ENCODE measurements at places on chromosomes 13 and 19.

DNA sequence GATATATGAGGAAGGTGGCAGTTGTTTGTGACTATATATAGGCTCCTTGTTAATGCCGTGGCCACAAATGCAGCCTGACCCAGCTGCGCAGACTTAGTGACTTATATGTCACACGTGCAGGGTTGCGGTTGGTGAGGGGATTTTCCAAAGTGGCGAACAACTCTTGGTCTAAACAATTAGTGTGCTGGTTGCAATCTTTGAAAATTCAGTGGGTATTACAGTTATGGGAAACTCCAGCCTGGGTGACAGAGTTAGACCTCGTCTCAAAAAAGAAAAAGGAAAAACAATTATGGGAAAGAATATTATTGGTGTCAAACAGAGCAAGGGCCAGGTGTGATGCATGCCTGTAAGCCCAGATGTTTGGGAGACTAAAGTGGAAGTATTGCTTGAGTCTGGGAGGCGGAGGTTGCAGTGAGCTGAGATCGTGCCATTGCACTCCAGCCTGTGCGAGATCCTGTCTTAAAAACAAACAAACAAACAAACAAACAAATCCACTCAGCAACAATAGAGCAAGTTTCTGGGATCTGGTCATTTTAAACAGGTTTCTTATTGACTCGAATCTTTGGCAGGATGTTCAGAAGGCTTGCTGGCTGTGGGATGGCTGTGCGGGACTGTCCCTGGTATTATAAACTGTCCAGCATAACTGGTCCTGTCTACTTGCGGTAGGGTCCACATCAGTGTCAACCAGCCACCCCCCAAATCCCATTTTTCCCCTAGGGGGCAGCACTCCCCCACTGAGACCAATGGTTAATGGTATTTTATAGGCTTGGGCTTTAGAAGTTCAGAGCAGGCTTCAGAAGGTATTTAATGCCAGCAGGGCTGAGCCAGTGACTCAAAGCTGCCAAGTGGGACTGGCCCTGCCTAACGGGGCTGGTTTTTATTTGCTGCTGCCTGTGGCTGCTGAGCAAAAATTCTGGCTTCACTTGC lies 15.4 kb downstream of the RELB start:
- peak; percentile 90 for DNase-seq

DNA sequence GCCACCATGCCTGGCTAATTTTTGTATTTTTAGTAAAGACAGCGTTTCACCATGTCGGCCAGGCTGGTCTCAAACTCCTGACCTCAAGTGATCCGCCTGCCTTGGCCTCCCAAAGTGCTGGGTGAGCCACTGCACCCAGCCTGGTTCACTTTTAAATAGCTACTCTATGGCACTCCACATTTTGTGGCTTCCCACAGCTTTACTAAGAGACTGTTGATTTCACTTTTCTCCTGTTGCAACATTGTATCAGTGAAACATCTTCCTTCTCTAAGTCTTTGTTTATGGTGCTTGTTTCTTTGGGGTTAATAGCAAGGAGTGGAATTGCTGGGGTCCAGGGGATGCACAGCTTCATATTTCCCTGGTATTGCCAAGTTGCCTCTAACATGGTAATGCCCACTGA lies 12.3 kb downstream of the TMEM38A start:
- no peak for DNase-seq

GRCh38 chr13:98236197-98236596 lies 59.1 kb upstream of the RNF113B start:
- no peak for DNase-seq

- no peak for DNase-seq
Observed at GRCh38 chr13:32135056-32135390, 103.4 kb downstream of the FRY start.

DNA sequence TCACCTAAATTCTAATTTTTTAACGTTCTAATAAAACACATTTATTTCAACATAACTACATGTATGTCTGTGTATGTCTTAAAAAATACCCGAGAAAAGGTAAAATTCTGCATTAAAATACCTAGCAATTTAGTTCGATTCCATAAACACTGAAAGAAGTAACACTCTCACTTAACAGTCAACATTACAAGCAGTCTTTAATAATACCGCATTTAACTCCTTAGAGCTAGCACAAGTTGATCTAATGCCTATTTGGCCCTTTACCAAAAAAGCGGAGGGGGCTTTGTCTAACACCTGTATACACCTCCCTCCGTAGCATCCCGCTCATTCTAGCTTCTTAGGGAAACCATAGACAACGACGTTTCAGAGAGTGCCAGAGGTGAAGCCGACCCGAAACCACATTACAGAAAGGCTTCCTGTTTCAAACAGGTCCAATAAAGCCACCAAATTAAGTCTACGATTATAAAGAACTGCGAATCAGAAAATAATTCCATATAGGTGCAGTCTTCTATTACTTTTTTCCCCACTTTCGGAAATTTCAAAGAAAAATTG lies 1.2 kb downstream of the SPART start:
- DNase-seq, result no peak

DNA sequence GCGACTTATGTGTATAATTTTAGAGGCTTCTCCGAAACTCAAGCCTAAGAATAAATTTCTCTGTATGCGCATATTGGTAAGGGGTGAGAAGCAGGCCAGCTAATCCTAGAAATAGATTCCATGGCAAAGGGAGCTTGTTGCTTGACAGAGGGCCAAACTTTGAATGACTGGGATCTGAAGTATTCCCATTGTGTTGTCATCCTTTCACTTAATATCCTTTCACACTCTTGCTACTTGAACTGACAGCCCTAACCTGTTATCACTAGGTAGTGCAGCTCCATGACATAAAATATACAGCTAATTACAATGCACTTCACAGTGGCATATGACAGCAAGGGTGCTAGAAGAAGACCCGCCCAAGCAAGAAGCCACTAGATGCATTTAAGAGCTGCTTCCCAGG lies 309.8 kb downstream of the OXGR1 start:
- DNase-seq, result no peak

- no peak for DNase-seq
Observed at GRCh38 chr13:39599842-39600241, 3.2 kb downstream of the LHFPL6 start.

DNA sequence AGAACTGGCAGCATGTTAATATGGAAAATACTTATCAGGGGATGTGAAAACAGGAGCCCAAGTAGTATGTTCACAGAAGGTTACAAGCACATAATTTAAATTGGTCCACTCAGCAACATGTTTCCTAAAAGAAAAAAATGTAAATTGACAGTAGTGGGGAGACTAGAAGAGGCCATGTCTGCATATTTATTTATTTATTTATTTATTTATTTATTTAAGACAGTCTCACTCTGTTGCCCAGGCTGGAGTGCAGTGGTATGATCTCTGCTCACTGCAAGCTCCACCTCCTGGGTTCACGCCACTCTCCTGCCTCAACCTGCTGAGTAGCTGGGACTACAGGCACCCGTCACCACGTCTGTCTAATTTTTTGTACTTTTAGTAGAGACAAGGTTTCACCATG lies 13.7 kb upstream of the ZNF8 start:
- DNase-seq, result no peak
